D721Med (cell line): ENCODE measurements at places on chromosomes 4 and X.

GRCh38 chr4:78937837-78938236 lies 1.4 kb downstream of the PAQR3 start:
- no peak for DNase-seq

GRCh38 chrX:140141444-140142029 lies 176.2 kb upstream of the CXorf66 start:
- DNase-seq = no peak

DNA sequence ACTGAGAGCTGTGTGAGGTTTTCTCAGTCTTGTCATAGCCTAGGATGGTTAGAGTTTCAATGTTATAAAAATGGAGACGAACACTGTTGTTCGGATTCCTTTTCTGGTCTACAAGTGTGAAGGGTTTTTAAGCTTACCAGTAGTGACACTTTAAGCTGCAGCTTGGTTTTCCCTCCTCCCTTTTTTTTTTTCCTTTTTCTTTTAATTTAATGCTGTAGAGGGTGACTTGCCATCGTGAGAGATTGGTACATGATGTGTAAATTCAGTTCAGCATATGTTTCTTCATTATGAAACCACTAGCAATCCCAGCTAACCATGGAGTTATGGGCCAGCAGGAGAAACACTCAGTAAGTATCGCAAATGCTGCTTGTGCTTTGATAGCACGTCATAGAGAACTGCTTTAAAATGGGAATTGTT lies 165.0 kb downstream of the RAPGEF2 start:
- no peak for DNase-seq

GRCh38 chr4:31007858-31008257 lies 287.7 kb downstream of the PCDH7 start:
- no peak for DNase-seq

DNA sequence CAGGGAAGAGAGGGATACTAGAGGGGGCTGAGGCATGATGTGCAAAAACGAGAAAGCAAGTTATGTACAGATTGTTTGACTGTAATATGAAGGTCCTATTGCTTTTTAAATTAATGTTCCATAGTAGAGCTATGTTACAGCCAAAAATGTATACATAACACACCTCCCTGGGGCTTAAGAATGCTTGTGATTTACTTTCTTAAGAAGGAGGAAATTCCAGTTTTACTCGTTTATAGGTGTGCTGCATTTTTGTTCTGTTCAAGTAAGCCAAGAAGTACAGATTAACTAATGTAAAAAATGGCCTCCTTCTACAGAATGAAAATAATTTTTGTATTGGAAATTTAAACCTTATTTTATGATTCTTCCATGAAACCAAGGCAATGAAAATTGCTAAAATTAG lies 614.4 kb upstream of the NR3C2 start:
- DNase-seq = no peak

DNA sequence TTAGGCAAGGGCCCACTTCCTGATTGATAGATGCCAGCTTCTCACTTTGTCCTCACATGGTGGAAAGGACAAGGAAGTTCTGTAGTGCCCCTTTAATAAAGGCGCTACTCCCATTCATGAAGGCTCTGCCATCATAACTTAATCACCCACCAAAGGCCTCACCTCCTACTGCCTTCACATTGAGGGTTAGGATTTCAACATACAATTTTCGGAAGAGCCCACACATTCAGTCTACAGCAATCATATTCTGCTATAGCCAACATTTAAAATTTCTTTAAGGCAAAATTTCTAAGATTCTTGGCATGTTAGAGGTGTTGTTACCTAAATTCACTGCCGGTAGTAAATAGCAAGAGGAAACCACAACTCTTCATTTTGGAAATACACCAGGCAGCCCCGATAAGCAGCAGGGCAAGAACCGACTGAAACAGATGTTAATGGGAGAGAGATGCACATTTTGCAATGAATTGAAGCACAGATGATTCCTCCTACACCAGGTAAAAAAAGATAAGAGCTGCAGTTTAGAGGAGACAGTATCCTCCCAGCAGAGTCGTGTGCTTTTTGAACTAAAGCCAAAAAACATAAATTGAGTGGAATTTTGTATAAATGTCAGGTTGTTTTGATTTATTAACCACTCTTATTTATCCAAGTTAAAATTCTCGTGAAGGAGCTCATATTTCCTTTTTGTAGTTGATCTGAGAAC lies 594.9 kb downstream of the KCTD8 start:
- DNase-seq = no peak

DNA sequence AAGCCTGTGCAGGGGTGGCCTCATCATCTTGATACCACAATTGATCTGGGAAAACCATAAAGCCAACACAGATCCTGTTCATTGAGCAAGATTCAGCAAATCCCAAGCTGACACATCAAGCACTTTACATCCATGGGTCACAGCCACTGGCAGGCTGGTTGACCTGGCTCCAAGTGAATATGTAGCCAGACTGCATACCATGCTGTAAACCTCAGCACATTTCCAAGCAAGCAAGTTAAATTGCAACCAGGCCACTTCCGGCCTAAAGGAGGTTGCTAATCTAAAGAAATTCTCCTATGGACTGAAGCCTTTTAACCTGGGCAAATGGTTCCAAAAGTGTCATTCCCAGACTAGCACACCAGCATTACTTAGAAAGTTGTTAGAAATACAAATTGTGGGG lies 54.4 kb upstream of the USP26 start:
- no peak for DNase-seq

- no peak for DNase-seq
Observed at GRCh38 chr4:140762202-140762601, 6.0 kb upstream of the TBC1D9 start.

GRCh38 chr4:4460759-4461158 lies 73.9 kb downstream of the NSG1 start:
- no peak for DNase-seq

DNA sequence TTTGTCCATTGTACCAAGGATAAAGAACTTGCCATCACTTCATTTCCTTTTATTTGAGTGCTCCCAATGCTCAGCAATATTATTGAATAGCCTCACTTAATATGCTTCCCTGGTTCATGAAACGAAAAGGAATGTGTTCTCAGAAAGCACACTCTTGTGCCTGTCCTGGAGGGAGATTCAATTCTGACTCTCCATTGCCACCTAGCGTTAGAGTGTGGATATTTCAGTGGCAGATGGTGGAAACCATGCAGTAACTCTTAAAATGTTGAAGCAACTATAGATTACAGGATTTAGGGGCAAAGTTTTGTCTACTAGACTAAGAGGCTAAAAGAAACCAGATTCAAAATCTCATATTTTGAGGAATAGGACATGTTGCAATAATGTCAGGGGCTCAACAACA lies 36.0 kb downstream of the GAB3 start:
- DNase-seq = peak; percentile 13

GRCh38 chr4:107743532-107743931 lies 23.5 kb upstream of the PAPSS1 start:
- no peak for DNase-seq

DNA sequence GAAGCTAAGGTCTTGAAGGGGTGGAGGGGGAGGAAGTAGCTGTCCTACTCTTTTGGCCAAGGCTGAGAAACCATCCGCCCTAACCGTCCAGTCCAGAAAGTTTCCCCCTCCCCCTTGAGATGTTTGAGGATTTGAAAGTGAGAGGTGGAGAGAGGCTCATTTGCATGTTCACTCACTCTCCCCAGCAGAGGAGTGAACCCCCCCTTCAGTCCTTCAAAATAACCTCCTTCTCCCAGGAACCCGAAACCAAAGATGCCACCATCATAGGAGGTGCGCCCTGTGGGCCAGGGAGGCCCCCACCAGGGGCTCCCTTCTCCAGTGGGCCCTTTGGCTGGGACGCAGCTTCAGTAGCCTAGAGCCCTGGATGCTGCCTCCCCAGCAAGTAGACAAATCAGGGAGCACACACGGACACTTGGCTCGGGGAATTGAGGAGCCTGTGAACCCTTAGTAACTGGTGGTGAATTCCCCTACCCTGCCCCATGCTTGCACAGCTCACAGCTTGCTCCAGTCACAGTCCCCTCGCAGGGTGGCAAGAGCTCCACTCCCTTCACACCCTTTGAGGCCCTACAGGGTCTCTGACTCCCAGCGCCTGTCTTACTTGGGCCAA lies 25.6 kb downstream of the ELF4 start:
- no peak for DNase-seq

GRCh38 chr4:115515772-115516171 lies 402.4 kb upstream of the NDST4 start:
- no peak for DNase-seq

- no peak for DNase-seq
Observed at GRCh38 chr4:168900080-168900479, 110.0 kb downstream of the CBR4 start.

GRCh38 chrX:150192816-150193215 lies 170.3 kb upstream of the MAMLD1 start:
- DNase-seq = no peak

DNA sequence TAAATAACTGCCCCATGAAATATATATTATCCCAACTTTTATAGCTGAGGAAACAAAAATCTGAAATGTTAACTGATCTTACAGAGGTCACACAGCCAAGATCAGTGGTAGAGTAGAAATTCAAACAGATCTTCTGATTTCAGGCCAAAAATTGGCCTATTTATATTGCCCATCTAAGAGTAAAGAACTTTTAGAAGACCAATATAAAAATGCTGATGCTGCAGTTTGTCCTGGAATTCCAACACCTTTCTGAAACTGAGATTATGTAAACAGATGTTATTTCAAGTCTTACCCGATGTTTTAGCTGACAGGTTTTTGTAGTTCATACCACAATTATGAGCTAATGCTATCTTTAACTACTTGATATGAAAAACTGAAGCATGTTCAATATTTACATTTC lies 51.1 kb downstream of the SPANXN3 start:
- DNase-seq = no peak

- peak; percentile 18 for DNase-seq
Observed at GRCh38 chr4:15238720-15239119, 189.1 kb upstream of the C1QTNF7 start.

DNA sequence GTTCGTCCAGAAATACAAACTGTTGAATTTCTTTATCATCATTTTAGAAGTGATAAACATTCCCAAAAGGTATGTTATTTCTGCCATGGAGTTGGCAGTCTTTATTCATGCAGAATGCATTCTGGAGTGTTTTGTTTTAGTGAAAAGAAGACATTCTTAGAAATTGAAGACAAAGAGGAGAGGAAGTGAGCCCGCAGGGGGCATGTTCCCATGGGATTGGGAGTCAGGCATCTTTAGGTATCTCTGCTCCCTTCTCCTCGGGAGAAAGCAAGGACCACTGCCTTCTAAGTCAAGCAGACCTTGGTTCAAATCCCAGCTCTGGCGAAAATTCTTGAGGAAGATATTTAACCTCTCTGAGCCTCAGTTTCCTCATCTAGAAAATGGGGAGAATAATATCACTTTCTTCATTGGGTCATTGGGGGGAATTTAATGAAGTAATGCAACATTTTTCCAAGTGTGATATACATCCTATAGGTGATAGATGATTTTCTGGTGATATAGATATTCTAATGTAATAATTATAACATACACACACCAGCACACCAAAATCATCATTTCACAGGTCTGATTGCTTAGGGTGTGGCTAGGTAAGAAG lies 26.5 kb upstream of the CHRNA9 start:
- no peak for DNase-seq

GRCh38 chr4:147076179-147076578 lies 130.5 kb upstream of the TTC29 start:
- DNase-seq = no peak

- DNase-seq = no peak
Observed at GRCh38 chr4:84697615-84698201, 114.8 kb downstream of the CDS1 start.

- DNase-seq = no peak
Observed at GRCh38 chr4:113209153-113209552, 159.7 kb downstream of the ANK2 start.

DNA sequence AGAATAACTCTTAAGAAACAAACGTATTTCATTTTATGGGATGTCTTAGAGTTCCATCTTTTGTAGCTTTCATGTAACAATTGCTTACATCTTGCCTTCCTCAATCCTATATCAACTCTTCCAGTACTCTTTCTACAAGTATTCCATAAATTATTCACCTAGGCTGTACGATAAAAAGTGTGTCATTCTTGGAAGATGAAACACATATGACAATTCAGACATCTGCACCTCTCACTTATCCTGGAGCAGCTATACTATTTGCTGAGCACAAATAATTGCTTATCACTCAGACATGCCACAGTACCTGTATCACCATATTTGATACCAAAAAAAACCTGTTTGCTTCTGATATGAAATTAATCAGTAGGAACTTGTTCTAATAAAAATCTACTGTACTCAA lies 1.0 kb downstream of the POF1B start:
- DNase-seq = no peak

DNA sequence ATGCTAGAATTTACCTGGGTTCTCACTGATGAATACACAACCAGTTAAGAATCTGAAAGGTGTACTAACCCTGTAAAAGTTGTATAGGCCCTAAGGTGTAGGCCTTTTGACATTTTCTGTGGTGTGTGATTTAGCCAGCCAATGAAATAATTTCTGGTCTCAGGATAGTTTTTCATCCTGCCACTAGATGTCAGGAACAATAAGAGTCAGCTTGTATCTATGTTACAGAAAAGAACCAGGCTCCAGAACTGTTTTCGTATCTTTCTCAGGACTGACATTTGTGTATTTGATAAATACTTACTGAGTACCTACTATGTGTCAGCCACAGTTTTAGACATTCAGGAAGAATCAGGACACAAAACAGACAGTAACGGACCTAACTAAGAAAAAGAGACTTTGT lies 673.6 kb upstream of the TENM3 start:
- peak; percentile 20 for DNase-seq

GRCh38 chr4:173642509-173642908 lies 112.5 kb upstream of the HAND2 start:
- no peak for DNase-seq

DNA sequence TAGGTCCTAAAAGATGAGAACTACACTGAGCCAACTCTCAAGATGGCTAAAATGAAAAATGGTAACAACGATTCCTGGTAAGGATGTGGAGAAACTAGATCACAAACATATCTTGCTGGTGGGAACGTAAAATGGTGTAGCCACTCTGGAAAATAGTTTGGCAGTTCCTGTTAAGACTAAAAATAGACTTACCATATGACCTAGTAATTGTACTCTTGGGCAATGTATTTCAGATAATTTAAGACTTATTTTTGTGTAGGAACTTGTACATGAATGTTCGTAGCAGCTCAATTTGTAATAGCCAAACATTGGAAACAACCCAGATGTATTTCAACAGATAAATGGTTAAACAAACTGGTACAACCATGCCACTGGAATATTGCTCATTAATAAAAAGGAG lies 106.2 kb downstream of the HDAC8 start:
- no peak for DNase-seq

DNA sequence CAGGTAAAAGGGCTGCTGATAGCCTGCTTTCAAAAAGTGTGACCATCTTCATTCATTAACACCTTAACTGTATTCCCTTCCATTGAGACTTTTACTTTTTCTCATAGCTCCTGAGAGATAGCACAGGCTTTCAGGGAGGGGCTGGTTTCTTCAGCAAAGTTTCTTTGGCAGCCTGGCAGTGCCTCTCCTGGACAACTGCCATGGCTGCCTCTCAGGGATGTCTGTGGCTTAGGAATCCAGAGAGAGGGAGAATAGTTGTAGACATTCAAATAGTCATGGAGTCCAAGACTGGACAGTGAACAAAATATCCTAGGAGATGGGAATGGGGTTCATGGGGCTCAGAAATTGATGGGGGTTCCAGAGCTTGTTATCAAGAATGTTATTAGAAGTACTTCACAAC lies 81.1 kb downstream of the FAM47B start:
- DNase-seq = no peak

- no peak for DNase-seq
Observed at GRCh38 chr4:41611881-41612871, 74.2 kb downstream of the LIMCH1 start.
